ENCODE measurements at places on chromosomes 3 and 15.

GRCh38 chr3:123071146-123071545 lies 4.3 kb downstream of the PDIA5 start:
- no peak for DNase-seq

DNA sequence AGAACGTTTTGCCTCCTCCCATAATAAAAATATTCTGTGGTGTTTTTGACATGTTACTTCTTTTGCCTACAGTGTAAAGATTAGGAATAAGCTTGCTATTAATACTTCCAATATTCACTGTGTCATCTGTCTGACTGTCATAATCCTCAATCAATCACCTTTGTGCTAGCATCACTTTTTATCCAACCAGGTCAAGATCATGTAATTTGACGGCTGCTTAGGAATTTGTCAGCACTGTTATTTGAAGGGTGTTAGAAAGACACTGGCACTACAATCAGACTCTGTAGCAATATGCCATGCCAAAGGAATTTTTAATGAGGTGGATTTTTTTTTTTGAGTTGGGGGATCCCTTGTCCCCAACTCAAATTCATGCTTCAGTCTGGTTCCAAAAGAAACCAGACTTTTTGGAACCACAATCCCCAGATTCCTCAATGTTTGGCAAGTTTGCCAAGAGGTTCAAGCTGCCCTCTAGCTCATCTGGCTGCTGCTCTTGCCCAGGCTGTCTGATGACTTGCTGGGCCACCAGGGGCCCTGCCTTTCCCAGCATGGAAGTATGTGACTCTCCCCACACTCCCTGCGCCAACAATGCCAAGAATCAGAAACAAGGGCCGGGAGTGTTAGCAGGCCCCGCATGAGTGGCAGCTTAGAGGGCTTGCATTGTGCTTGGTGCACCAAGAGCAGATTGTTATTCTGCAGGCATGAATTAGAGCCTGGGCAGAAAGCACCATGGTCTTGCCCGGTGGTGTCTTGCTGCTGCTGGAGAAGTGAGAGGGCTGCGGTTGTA lies 58.6 kb upstream of the TSC22D2 start:
- DNase-seq: no peak

- no peak for DNase-seq
These were observed 44.4 kb downstream of the GAP43 start for GRCh38 chr3:115667738-115668065.

- DNase-seq: no peak
These were observed 141.5 kb upstream of the BFSP2 start for GRCh38 chr3:133258358-133258757.

GRCh38 chr3:184776916-184777315 lies 35.0 kb upstream of the VPS8 start:
- no peak for DNase-seq

DNA sequence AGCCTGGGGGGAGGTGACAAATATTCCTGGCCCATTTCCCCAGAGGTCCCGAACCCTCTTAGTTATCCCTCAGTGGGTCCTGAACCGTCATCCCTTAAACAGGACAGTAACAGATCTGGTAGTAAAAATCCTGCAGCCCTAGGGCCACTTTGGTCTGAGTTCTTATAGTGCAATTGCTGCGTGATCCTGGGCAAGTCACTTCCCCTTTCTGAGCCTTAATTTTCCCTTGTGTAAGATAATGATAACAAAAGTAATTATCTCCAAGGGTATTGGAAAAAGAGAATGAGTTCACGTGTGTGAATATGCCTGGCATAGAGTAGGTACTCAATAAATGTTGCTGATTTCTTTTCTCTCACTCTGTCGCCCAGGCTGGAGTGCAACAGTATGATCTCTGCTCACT lies 2.9 kb upstream of the JAGN1 start:
- peak; percentile 38 for DNase-seq

DNA sequence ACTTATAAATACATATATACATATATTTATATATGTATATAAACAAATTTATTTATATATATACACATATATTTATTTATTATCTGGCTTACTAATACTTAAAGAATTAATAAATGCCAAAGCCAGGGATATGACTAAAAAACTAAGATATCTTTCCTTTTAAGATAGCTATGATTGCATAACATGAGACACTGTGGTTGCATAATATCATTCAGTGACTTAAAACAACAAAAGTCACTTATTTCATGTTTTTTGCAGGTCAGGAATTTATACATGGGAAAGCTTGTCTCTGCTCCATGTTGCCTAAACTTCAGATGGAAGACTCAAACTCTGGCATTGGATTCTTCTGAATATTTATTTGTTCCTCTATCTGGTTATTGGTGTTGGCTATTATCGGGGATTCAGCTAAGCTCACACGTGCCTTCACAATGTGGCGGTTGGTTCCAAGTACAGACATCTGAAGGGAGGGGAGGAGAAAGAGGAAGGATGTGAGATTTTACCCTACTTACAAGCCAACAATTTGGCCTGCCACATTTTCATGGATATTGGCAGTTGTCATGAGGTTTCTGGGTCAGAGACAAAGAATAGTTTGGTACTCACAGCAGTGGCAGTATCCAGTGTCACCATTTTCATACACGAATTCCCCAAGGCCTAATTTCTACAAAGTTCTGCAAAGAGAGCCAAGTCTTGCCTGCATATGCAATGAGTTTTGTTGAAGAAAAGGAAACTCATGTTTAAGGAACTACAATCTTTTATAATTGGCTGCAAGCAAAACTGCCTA lies 381.6 kb downstream of the EPHA3 start:
- DNase-seq: peak; percentile 49

- DNase-seq: no peak
These were observed 6.4 kb downstream of the MGLL start for GRCh38 chr3:127815641-127816605.
